ENCODE measurements at places on chromosomes 5 and 9. TPM values are rescaled to one million over a fixed set of nuclear protein-coding genes. Genes with fewer than 3 reads are reported as not detected.
A peak's percentile ranks its signal among the peaks of the same experiment; 100 is the strongest.

DNA sequence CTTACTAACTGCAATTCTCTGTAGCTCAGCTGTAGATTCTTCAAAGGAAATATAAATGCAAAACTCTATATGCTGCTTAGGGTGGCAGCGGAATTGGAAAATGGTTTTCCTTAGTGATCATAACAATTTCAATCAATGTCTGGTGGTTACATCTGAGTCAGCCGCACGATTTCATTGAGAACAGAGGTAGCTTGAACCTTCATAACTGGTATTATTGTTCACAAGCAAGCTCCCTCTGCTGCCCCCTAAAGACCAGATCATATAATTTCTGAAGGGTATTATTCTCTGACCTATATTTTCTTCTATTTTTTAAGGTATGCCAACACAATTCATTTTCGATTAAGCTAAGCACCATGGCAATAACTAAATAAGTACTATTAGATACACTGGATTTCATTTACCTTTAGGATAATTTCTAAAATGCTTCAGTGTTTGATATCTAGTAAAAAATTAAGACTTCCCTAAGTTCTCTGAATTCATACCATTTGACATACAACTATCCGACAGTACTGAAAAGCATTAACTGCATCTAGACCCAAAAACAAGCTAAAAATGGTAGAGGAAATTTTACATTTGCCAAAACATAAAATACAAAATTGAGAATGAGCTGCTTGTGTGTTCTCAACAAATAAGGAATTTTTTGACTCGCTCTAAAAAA, 181.1 kb upstream of the SPEF2 start:
- no peak for DNase-seq

DNA sequence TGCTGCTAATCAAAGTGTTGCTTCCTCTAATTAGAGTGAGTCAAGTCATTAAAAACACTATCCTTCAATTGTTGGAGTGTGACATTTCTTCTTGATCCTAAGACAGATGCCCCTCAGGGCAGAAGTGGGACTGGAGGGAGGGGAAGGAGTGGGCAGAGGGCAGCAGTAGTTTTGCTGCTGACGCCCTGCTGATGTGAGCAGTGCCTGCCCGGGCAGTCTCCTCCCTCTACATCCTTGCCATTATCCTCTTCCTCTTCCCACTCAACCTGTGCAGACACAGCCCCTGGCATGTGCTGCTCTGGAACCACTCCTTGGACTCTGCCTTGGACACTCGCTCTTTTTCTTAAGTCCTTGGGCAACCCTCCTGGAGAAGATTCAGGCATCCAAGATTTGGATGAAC, 232.5 kb downstream of the HSPA4 start:
- no peak for DNase-seq

Gene ARL14EPL
- not detected for total RNA-seq

DNA sequence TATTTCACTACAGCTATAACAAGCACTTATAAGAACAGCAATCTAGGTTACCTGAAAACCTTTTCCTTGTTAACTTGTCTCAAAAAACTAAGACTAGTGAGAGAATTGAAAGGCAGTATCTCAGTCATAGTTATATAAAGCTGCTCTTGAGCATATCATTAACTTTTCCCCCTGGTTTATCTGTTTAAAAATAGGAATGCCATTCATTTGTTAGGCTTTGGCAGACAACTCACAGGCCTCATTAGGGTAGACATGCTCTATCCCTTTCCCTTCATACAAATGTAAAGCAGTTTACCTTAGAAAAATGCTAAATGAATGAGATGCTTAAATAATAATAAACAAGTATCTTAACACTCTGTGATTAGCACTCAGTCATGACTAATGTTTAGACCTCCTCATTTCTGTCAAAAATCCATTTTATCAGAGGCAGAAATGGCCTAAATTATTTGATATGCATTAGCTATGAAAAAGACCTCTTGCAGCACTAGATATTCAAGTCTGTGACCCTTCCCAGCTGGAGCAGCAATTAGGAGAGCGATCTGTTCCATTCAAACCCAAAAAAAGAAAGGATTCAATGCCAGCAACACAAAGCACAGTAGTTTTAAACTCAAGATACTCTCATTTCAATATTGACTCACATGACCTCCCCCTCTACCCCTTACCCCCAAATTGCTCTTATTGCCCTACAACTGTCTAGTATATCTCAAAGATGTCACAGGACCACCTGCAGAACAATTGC, 1578.8 kb upstream of the WWC1 start:
- DNase-seq = no peak

Gene DMGDH
- 1.2 TPM for total RNA-seq

- no peak for DNase-seq
These were observed 56.8 kb downstream of the MTREX start for GRCh38 chr5:55364537-55365055.

Gene CCDC152
- 12.9 TPM for total RNA-seq

GRCh38 chr5:63043792-63044191, 465.2 kb downstream of the LRRC70 start:
- no peak for DNase-seq

GRCh38 chr5:116216246-116216645, 131.4 kb downstream of the COMMD10 start:
- DNase-seq = no peak

Gene PLAC8L1
- total RNA-seq = not detected

DNA sequence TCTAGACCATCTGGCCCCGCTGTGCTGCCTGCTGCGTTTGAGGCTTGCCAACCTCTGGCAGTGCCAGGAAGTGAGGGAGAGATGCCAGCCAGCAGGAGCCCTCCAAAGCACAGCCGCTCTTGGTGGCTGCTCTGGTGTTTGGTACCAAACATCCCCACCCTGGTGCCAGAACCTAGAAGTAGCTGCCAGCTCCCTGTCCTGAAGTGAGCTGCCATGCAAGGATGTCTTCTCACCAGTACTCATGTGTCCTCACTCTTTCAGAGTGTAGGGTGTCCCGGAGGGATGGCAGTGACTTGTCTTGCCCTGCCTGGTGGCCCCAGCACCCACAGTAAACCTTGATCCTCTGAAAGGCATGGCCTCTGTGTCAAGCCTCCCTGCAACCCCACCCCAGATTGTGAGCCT, 43.4 kb downstream of the AMBP start:
- DNase-seq = peak; percentile 19

Gene F12
- 3.9 TPM for total RNA-seq

GRCh38 chr5:125149527-125149926, 403.1 kb upstream of the ZNF608 start:
- no peak for DNase-seq

Gene CMYA5
- 1.2 TPM for total RNA-seq

DNA sequence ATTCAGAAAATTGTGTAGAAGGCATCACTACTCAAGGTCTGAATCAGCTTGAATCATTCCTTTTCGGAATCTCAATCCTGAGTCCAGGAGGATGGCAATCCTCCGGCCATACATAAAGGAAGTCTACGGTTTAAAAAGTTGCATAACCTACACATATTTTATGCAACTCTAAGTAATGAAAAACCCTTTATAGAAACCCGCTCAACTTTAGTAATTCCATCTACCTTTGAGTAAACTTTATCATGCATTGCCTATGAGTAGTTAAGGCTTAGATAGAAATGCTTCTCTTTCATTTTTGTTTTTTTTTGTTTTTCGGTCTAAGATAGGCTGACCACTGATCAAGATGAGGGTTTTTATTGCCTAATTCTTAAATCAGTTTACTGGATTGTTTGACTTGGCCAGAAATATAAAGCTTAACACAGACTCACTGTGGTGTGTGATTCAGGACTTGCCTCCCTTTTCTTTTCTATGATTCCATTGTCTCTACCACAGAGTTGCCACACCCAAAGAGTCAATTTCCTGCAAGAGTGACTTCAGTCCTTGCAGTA, 85.0 kb downstream of the LURAP1L start:
- DNase-seq = no peak

GRCh38 chr5:79849061-79849460, 142.0 kb downstream of the MTX3 start:
- DNase-seq = no peak

DNA sequence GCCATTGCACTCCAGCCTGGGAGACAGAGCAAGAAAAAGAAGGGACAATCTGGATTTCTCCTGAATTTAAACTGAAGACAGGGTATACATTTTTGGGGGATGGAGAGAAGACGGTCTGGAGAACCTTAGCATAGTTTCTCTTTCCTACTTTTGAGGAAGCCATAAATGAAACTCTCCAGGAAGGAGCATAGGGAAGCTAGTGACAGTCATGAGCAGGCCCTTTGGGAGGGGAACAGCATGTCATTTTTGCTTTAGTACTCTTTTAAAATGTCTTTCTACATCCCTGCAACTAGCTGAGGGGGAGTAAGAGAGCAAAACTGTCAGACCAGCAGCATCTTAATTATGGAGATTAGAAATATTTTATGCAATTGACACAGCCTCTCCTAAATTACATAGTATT, 8.2 kb upstream of the SLC44A1 start:
- no peak for DNase-seq
